ENCODE measurements at places on chromosomes 16 and 17.

DNA sequence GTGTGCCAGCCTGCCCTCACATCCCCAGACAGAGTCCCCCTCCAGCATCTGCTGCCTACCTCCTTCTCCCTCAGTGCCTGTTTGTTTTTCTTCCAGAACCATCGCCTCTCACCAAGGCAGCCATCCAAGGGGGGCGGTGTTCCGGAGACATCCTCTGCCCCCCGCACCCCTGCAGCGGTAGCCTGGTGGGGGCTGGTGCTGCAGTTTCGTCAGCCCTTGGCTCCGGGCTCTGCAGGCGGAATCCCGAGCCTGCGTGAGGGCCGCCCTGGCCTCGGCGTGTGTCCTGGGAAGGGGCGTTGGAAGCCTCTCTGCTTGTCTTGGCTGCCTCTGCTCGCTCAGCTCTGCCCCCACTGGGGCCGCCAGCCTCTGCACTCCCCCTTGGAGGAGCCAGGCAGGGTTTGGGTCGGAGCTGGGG is 126.0 kb upstream of the CIBAR2 start:
- DNase-seq, result no peak

GRCh38 chr17:7070712-7071111 is 9.3 kb downstream of the CLEC10A start:
- no peak for DNase-seq

DNA sequence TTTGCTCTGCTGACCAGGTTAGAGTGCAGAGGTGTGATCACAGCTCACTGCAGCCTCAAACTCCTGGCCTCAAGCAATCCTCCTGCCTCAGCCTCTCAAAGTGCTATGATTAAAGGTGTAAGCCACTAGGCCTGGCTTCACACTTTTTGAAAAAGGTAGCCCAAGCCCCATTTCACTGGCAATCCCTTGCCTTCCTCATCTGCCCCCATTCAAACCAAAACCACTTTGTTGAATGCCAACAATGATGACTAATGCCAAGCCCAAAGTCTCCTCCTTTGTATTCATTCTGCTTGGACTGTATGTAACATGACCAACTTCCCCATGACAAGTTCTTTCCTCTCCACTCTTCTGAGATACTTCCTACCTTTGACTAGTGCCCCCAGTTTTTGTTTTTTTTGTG is 33.1 kb downstream of the N4BP1 start:
- no peak for DNase-seq

DNA sequence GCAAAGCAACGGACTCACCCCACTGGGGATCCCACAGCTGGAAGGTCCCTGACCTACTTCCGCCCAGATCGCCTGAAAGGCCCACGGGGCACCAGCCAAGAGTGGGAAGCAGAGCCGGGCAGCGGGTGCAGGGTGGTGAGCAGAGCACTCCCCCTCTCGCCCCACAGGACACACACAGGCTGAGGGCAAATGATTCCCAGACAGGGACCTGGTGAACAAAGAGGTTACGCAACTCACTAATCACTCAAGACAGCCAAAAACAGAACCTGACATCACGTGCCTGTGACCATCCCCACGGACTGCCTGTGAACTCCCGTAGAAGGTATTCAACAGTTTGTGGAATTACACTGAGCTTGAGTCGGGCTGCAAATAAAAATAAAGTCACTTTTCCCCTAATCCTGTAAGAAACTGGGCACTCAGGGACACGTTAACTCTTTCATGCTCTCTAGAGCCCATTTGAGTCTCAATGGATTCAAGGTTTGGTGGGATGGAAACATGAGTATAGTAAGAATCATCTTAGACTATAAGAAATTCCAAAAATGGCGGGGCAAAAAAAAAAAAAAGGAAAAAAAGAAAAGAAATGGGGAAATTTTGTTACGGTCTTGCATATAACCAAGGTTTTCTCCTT is 396.1 kb downstream of the SOX9 start:
- DNase-seq, result no peak

DNA sequence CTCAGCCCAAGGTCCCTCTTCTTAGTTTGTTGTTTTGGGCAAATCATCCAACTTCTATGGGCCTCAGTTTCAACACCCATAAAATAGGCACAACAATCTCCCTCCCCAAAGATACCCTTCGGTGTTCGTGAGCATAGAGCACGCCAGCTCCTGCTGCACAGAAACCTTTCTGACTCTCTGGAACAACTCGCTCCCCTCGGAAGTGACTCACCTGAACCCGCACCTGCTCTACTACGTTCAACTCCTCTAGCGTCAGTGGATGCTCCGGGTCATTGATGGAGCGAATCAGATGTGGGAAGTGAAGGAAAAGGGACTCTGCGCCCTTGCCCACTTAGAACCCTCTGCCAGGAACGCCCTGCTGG is 445 bp downstream of the CIAO2B start:
- DNase-seq, result no peak

GRCh38 chr17:39195568-39196160 is 1.8 kb downstream of the CACNB1 start:
- no peak for DNase-seq

DNA sequence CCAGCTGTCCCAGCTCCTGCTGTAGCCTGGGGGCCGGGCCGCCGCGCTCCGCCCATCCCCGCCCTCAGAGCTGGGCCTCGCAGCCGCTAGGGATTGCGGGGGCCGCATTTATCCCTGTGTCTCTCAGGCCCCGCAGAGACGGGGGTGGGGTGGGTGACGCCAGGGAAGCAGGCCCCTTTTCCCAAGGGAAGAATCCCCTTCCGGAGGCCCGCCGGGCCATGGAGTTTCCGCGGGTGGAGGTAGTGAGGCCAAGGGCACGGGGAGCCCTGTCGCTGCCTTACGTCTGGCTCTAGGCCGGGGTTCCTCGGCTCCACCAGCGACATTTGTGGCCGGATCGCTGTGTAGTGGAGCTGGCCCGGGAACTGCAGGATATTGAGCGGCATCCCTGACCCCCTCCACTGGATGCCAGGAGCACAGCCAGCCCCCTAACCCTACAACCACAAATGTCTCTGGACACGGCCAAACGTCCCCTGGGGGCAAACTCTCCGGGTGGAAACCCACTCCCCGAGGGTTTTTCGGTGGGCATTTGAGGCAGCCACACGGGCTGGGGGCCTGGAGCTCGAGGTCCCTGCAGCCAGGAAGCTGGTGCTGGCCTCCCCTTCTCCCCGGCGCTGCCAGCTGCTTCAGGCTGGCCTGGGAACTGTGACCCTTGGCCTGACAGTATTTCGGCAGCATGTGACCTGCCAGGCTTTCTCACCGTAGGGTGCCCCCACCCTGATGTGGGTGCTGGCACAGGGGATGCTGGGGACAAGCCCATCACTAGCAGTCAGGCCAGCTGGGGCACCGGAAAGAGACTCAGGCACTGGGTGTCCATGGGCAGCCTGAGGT is 12.0 kb upstream of the CD300A start:
- DNase-seq, result no peak

DNA sequence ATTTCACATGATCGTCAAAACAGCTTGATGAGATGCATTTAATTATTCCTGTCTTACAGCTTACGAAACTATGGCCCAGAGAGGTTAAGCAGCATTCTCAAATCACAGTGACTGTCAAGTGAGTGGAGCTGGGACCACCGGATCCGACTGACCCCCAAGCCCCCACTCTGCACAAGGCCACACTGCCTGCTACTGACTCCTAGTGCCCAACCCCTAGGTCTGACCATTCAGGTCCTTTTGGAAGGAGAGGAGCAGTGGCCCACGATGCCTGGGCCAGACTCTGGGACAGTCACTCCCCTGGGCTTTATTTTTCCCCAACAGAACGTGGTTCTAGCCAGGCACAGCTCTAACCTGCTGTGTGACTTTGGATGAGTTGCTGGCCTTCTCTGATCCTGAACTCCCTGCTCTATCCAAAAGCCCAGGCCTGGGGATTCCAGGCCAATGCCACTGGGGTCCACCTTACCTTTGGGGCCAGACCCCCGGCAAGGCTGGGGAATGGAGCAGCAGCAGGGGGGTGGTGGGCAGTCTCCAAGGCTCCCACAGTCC is 9.9 kb downstream of the TSPOAP1 start:
- DNase-seq, result no peak

GRCh38 chr16:84396537-84397008 is 28.2 kb downstream of the ATP2C2 start:
- no peak for DNase-seq
